NCI-H2081 (cell line): ENCODE measurements at places on chromosomes 4 and X.

DNA sequence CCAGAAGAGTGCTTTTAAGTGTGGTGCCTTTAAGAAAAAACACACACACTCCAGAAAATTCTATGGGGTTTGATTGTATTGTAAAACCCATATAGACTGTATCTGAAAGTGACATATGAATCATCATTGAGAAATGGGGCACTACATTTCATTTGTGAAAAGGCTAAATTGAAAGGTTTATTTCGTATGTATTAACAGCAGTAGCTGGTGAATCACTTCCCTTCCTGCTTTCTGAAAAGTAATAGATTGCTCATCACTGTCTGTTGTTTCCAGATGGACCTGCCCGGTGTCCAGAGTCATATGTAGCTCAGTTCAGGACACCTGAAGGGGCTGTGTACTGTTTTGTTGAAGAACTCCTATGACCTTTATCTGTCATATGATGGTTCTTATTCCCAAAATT lies 28.1 kb upstream of the HPRT1 start:
- DNase-seq: no peak

DNA sequence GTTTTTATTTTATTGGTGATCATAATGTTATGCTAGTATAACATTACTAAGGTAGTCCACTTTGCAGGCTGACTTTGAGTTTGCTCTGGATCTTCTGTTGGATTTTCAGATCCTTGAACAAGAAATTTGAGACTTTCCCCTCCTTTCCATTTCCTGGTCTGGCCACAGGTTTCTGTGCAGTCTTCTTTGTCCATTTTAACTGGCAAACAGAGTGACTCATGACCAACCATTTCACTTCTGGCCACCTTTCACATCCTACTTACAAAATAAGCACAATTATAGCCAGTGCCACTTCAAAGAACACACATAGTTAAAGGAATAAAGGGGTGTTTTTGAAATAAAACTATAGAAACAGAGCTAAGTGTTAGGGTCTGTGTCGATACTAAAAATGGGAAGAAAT lies 8.4 kb downstream of the ANK2 start:
- peak; percentile 32 for DNase-seq

DNA sequence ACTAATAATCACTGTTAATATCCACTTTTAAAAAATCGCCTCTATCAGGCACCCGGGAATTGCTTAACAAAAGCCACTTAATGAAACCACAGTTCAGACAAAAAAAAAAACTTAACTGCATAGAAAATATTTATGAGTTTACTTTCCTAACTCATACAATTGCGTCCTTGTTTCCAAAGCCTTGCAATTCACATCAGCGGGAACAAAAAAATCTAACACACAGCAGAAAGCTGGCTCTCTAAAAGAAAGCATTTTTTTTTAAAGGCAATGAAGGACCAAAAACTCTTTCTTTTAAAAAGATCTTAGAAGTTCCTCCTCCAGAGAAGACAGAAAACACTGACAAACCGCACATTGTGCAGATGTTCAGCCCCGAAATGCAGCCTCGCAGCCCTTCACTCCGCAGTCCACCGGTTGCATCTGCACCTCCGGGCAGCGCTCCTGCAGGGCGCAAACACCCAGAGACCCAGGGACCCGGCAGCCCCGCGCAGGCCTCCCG lies 812 bp downstream of the FAT1 start:
- no peak for DNase-seq

GRCh38 chr4:67550857-67551256 lies 5.6 kb upstream of the CENPC start:
- no peak for DNase-seq

- DNase-seq: no peak
Measured at GRCh38 chrX:21831496-21831895, 7.9 kb upstream of the MBTPS2 start.

DNA sequence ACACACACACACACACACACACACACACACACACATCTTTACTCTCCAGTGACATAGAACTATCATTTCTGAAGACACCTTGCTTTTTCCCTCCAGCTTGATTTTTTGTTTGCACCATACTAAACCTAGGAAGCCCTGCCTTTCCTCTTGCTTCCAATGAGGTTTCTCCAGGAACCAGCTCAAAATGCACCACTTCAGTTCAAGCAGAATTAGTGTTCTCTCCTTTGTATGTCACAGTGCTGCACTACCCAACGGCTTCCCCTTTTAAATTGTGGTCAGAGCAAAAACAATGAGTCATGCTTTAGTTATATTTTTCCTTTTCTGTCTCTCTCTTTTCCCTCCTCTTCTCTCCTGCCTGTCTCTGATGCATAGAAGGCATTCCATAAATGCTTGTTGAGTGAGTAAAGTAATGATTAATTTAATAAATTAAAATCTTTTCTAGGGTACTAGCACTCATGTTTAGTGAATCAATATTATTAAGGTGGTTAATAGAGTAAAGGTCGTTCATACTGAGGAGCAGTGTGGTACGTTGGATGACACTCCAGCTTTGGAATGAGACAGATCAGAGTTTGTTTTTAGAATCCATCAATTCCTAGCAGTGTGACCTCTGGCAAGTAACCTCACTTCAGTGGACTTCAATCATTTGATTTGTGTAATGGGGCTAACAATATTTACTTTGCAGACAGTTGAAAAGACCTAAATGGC lies 5.9 kb downstream of the RTL3 start:
- DNase-seq: no peak

DNA sequence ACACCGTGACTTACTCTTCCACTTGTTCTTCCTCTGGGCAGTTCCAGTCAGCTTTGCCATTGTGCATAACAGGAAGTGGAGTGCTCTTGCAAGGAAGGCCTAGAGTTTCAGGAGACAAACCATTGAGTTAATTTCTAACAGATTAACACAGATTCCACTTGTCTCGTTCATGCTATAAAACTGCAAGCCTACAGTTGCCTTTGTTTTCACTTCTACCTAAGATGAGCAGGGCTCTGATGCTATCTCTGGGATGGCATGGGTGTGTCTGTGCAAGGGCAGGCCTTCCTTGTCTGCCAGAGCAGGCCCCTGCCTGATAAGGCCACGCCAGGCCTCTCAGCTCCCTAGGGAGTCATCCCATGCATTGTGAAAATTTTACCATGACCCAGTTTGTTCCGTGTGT lies 67.7 kb upstream of the PGRMC2 start:
- DNase-seq: no peak

DNA sequence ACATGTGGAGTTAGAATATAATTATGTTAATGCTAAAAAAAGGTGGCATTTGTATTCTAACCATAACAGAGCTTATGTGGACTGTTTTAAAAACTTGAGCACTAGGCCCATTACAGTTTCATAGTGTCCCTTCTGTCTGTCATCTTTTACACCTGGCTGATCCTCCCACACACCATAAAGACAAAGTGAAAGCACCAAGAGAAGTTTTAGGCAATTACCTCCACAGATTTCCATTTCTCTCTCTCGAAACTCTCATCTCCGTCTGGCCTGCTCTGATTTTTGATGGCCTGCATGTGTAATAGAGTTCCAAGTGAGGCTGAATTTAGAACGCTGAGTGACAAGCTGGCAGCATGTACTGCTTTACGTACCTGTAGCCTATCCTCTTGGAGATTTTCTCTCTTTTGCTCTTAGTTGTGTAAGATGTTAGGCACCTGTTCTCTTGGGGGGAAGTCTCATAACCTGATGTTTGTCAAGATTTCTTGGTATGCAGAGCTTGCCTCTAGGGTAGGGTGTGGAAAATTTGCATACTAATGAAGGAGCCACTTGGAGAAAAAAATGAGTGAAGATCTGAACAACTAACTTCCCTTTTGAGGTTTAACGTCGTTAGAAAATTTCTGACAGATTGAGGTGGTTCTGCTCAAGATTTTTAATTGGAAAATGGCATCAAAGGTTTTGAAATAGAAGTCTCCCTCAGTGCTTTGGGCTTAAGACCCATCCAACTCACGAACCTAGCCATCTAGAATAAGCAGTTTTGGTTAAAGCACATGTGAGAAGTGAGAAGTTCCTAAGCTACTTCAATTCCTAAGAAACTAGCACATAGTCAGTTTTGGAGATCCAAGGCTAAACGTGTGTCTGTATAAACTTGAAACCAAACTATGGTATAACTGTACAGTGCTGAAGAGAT lies 57.6 kb upstream of the RAP1GDS1 start:
- DNase-seq: no peak

GRCh38 chr4:78369679-78370078 lies 181.9 kb upstream of the ANXA3 start:
- DNase-seq: peak; percentile 84

DNA sequence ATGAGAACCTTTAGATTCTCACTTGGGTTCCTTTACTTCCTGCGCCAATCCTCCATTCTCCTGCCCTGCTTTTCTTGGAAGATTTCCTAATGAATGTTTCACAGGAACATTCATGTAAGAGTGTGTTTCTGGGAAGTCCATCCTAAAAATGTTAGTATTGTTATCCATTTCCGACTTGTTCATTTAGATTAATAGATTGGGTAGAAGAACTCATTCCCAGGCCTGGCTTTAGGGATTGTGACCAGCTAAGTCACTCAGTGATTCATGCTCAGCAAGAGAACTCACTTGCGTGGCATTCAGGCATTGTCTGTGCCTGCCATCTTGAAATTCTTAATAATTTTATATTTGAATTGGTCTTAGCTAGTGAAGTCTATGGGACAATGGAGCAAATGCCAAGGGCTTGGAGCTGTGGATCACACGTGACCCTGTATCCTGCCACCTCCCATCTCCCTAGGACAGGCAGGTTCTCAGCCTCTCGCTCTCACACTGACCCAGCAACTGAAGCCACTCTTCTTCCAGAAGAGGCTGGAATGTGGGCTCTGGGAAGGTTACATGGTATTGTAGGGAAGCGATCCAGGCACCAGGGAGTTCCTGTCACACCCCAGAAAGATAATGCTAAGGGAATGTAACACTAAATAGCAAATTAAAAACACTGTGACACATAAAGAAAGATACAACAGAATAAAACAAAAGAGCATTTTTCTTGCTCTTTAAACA lies 562.1 kb downstream of the TMA16 start:
- DNase-seq: no peak

- DNase-seq: peak; percentile 49
Measured at GRCh38 chrX:107629540-107629909, 1.2 kb downstream of the PRPS1 start.

- no peak for DNase-seq
Measured at GRCh38 chr4:105193536-105193935, 46.9 kb downstream of the TET2 start.

- no peak for DNase-seq
Measured at GRCh38 chr4:182494103-182494502, 250.9 kb downstream of the TENM3 start.

- no peak for DNase-seq
Measured at GRCh38 chr4:5045097-5045496, 6.2 kb upstream of the STK32B start.
